Activated CD8-positive, alpha-beta memory T cell treated with anti-CD3 and anti-CD28 coated beads, Interleukin-2, amount 50 U/mL, for 4 hours (primary cell): ENCODE measurements at places on chromosomes 12 and 14.
A peak's percentile ranks its signal among the peaks of the same experiment; 100 is the strongest.

DNA sequence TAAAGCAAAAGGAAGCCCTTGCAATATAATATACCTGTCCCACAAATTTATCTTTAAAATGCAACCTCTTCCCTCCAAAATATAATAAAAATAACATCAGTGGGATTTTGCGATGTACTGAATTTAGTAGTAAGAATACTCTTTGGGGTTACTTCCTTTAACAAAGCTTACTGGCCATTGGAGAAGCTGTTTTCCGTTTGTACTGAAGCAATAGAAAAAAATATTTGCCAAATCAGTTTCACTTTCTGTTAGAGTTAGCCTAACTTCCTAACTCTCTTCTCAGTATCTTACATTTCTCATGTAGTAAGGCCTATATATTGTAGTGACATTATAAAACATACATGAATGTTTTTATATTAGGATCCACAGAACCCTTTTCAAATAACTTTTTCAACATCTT lies 3.7 kb downstream of the MAX start:
- DNase-seq: no peak

DNA sequence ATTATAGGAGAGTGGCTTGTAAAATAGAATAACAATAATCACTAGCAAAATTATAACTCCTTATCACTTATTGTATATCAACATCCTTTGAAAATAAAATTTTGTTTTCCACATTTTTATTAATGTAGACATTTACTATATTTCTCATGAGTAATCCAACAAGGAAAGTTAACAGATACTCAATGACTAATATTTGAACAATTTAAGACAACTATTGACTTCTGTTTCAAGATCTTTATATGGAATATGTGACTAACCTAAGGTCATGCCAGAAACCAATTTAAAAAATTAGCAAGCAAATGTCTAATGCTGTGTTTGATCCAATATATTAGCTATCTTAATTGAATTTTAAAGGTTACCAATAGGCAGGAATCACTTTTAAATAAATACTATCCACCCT lies 638.5 kb upstream of the FLRT2 start:
- DNase-seq: no peak

GRCh38 chr12:124497039-124497438 lies 70.4 kb downstream of the NCOR2 start:
- no peak for DNase-seq

DNA sequence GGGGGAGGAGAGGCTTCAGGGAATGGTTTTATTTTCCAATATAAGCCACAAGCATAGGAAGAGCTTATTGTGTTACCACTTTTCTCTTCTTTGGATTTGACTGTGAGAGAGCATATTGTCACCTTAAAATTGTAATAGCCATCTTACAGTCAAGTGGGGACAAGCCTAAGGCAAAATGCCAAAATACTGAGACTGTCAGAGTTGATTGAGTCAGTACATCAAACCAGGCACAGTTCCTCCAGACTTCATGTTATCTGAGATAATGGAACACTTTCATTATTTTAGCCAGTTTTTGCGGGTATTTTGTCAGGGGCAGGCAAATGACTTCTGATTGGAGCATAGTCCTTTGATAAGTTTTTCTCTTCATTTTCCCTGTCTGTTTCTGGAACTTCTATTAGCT lies 19.5 kb upstream of the NUBPL start:
- no peak for DNase-seq

DNA sequence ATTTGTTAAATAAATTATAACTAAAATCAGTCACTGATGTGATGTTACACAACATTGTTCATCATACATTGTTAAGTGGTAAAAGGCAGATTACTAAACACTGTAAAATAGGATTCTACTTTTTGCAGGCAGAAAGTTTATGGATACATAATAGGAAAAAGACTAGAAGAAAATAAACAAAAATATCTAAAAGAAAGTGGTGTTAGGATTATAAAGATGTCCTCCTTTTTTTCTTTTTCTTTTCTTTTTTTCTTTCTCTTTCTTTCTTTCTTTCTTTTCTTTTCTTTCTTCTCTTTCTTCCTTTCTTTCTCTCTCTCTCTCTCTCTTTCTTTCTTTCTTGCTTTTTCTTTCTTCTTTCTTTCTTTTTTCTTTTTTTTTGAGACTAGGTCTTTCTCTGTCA lies 39.6 kb upstream of the HELB start:
- DNase-seq: no peak

DNA sequence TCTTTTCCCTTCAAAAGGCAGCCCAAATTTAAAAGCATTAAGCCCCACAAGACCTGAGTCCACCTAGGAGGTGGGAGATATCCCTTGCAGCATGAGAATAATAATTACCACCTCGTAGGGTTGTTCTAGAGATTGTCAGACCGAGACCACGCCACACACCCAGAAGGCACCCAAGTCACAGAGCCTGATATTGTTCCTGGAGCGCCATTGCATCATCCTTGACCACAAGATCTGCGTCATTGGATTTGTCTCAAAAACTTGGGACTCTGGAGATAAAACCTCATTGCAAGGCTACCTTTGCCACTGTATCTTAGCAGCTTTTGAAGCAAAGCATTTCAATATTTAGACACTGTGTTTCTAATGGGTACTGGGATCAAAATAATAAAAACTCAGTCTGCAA lies 29.4 kb upstream of the PPP2R5C start:
- DNase-seq: no peak

GRCh38 chr12:54579696-54580333 lies 8.6 kb downstream of the PPP1R1A start:
- DNase-seq: peak; percentile 84

GRCh38 chr12:124719231-124719630 lies 144.4 kb downstream of the SCARB1 start:
- no peak for DNase-seq

- DNase-seq: no peak
Measured at GRCh38 chr12:101557094-101557493, 37.7 kb upstream of the MYBPC1 start.

GRCh38 chr14:76986231-76986565 lies 42.3 kb downstream of the IRF2BPL start:
- DNase-seq: no peak

GRCh38 chr12:87756111-87756510 lies 273.1 kb downstream of the C12orf50 start:
- no peak for DNase-seq

- DNase-seq: no peak
Measured at GRCh38 chr12:87381742-87382141, 647.5 kb downstream of the C12orf50 start.

GRCh38 chr14:34449819-34450541 lies 12.1 kb downstream of the SPTSSA start:
- no peak for DNase-seq

- DNase-seq: no peak
Measured at GRCh38 chr14:44309331-44309730, 197.8 kb downstream of the FSCB start.

- DNase-seq: no peak
Measured at GRCh38 chr14:100446572-100446971, 123.4 kb downstream of the SLC25A47 start.

DNA sequence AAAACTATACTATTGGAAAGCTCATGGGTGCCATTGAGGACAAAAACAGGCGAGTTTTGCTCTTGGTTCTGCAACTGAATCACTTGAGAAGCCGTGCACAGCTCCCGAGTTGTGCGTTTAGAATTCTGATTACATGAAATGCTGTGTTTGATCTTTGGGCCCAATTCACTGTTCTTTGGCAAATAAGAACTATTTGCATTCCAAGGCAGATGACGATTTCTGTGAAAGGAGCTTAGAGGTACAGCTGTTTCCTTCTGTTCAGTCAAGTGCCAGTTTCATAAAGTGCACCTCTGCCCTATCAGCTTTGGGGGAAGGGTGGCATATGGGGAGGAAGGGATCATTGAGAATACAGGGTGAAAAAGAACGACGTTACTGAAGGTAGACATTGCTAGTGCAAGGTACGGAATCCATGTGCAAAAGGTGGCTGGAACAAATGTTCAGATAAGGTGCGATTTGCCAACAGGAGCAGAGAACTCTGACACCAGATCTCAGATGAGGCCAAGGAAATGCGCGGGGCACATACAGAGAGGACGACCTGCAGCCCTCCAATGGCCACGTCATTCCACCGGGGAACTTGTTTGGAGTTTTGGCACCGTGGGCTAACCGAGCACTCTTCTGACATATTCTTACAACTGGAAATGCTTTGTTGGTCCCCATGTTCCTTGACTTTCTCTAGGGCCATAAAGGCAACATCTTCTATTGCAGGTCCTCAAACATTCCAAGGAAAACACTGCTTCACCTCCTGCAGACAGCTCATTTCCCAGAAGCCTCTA lies 30.1 kb downstream of the TCHP start:
- no peak for DNase-seq

DNA sequence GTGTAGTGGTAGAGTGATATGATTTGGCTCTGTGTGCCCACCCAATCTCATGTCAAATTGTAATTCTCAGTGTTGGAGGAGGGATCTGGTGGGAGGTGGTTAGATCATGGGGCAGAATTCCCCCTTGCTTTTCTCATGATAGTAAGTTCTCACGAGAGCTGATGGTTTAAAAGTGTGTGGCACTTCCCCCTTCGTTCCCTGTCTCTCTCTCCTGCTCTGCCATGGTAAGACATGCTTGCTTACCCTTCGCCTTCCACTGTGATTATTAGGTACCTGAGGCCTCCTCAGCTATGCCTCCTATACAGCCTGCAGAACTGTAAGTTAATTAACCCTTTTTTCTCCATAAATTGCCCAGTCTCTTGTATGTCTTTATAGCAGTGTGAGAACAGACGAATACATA lies 115.7 kb upstream of the FUT8 start:
- DNase-seq: no peak

GRCh38 chr12:67042697-67043131 lies 226.4 kb upstream of the CAND1 start:
- DNase-seq: no peak

- no peak for DNase-seq
Measured at GRCh38 chr12:29728030-29728429, 55.7 kb downstream of the TMTC1 start.

DNA sequence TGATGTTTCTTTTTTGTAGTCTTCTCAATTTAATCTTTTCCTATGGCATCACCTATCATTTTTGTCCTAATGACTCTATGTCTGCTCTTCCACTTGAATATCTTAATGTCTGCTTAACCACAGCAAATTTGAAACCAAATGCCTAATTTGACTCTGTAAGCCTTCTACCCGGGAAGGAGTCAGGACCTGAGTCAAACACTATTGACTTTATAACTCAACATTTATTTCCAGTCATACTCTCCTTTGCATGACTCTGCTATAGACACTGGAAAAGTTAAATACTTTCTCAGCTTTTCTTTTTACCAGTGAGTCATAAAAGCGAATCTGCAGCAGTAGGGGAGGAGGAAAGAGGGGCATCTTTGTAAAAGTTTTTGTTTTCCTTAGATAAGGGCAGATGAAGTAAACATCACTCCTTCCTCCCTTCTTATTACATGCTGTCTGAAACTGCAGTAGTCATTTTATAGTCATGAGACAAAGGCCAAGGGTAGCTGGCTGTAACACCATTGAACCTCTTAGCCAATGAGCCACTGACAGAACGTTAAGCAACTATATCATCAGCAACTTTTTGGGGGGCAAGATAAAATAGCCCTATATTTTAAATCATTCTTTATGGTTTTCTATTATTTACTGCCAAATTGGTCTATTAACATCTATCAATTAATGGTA lies 179.3 kb downstream of the MIPOL1 start:
- DNase-seq: no peak

DNA sequence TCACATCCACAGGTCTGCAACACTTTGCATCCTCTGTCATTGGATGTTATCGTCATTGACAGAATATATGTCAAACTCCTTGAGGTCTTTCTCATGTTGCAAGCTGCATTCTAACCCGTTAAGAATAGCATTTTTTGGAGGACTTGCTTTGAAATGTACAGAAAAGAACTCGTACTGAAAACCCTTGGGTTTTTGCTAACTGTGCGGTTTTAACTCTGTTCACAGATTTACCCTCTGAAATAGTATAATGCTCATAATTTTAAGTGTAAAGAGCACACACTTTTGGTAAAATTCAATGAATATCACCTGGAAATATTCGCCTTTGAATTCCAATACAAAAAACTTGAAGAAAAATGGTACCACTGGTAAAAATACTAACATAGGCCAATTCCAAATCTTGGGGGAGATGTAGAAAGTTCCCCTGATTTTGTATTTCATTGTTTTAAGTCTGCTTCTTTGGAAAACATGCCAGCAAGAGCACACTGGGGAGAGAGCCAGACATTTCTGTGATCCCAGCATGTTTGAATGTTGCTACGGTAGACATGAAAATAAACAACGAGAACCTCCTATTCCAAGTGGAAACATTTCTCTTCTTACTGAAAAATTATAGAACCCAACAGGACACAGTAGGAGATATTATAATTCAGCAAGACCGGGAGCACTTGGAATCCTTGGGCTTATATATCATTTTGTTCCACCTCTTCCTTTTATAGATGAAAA lies 446.0 kb downstream of the AEBP2 start:
- DNase-seq: no peak

GRCh38 chr12:107007411-107007810 lies 20.5 kb upstream of the MTERF2 start:
- DNase-seq: no peak

DNA sequence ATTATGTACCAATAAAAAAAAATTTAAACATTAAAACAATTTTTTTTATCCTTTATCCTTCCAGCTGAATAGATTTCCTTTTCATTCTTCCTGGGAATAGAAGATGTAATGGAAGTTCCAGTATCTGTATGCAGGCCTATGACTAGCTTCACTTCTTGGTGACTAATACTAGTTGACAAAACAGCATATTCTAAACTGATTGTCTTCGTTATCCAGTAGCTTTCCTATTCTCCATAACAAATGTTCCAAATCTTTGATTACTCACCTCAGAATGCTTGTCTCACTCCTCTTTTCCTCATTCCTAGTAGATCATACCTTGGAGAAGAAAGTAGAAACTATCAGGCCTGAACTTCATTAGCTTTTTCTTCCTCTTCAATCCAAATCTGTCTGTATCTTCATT lies 70.7 kb downstream of the PLEKHA5 start:
- no peak for DNase-seq

DNA sequence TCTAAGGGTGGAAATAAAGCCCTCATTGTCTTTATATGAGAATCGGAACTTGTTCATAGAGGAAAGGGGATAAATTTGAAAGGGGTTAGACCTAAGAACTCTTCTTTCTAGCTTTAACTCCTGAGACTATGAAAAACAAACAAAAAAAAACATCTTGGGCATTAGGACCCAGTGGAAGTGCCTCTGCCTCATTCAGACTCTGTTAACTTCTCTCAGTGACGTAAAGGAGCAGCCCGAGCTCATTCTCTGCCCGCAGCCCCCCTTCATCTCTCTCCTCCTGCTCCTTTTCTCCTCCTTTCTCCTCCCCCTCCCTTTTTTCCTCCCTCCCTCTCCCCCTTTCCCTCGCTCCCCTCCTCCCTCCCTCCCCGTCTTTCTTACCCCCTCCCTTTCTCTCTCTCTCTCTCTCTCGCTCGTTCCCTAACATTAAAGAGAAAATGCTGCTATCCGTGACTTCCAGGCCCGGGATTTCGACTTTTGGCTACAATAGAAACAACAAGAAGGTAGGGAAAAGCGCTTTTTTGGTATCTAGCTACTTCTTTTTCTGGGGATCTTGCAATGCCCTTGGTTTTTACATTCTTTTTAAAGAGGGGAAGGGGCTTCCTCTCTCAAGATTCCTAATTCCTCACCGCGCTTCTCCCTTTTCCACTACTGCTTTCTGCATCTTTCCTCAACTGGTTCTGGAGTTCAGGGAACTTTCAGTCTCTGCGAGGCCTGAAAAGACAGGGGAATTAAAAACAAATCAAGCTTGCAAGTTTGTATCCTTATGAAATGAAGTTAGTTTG lies at the start of gene RBMS2:
TSS of gene RBMS2 (plus strand) at position 231 of the 782 bp plus-strand sequence. CDS start at position 435, 204 bp downstream.
- DNase-seq: peak; percentile 39

GRCh38 chr12:19841451-19841850 lies 402.2 kb downstream of the AEBP2 start:
- DNase-seq: no peak

- DNase-seq: no peak
Measured at GRCh38 chr12:63353559-63353958, 202.6 kb upstream of the AVPR1A start.
